ENCODE measurements at places on chromosomes 5 and 9.

DNA sequence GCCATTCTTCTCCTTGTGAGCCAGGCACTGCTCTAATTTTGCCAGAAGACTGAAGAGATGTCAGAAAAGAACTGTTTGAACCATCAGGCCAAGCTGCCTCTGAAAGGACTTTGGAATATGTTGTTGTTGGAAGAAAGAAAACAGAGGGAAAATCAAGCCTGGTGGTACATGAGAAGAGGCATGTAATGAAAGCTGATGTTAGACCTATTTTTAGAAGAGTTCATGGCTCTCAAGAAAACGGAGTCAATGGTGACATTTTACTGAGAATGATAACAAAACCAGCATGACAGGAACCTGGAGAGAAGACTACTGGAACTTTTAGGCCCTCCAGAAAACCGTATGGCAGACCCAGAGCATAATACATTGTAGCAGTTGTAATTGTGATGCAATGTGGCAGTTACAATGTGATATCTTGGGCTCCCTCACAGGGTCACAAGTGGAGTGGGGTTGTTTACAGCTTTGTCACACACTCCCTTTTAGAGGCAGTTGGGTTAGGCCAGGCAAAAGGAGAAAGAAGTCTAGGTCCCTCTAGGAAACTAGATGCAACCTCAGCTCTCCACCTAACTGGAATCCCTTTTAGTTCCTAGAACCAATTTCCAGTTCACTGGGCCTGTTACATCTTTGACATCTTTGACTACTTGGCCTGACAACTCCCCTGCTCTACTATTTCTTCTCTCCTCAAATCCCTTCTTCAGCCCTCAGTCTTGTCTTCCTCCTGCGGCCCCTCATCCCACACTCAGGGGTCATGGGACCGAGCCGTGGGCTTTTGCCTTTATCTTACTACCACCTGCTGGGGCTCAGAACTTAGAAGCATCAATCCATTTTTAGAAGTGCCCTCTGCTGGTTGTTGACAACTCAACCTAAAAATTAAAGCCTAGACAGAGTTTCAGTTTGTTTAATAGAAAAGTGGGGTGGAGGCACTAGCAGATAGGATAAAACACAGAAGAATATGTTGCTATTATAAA, 61.2 kb upstream of the JAK2 start:
- DNase-seq: no peak

- no peak for DNase-seq
These were observed 665 bp downstream of the ASS1 start for GRCh38 chr9:130445268-130445983.

GRCh38 chr9:124726886-124727285, 44.2 kb downstream of the NR6A1 start:
- DNase-seq: no peak

GRCh38 chr5:130243641-130244040, 339.4 kb downstream of the CHSY3 start:
- DNase-seq: no peak

DNA sequence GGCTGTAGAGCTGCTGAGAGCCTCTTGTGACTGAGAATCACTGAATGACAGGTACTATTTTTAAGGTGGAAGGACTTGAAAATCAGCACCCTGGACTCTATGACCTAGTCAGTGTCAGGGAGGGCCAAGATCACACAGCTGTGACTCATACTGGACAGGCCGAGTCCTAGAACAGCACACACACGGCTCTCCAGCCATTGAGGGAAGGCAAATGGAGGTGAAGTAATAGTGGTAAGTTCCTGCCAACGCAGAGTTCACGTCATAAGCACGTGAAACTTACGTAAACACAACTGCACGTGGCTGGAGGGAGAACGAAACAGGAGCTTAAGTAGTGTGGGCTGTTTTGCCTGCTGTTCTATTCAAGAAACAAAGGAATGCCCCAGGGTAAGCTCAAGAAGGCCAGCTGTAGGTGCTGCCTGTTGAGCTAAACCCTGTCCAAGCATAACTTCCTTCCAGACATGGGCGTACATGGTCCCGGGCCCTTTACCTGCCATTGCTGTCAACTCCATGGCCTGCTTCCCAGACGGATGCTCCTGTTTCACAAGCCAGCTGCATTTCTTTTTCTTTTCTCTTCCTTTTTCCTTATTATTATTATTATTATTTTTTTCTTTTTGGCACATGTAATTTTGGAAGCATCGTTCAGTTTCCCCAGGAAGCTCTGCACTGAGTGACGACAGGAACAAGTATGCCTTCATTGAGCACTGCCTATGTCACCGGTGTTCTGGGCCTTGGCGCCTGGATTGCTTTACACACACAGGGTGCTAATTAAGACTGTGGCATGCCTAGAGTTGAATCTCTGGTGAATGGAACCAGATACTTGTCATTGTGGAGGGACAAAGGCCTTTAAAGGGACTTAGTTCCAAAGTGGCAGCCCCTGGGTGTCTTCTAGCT, 10.2 kb upstream of the LCP2 start:
- DNase-seq: no peak
